ENCODE measurements at places on chromosomes 1 and 21.
A peak's percentile ranks its signal among the peaks of the same experiment; 100 is the strongest.

- DNase-seq = no peak
Measured at GRCh38 chr21:46065215-46065913, 32.5 kb upstream of the COL6A2 start.

- DNase-seq = no peak
Measured at GRCh38 chr1:8752411-8752810, 65.0 kb downstream of the RERE start.

- DNase-seq = no peak
Measured at GRCh38 chr21:19490481-19490880, 1086.9 kb upstream of the TMPRSS15 start.

- DNase-seq = no peak
Measured at GRCh38 chr1:102772831-102773230, 335.5 kb downstream of the COL11A1 start.

DNA sequence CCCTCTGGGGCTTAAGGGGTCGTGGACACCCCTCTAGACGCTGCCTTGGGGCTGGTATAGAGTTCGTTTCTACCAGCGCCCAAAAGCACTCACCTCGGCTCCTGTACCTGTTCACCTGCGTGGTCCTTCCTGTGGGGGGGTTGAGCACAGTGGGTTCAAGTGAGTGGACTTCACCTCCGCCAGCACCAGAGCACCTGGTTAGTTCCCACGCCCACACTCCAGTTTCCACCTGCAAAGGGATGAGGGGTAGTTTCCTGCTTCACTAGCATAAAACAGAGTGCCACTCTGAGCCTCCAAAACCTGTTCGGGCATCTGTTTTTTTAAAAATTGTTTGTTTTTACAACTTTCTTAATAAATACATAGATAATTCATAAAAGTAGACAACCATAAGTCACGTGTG, 64.5 kb upstream of the SIPA1L2 start:
- DNase-seq = no peak

GRCh38 chr21:41403331-41403730, 22.7 kb upstream of the MX1 start:
- no peak for DNase-seq

DNA sequence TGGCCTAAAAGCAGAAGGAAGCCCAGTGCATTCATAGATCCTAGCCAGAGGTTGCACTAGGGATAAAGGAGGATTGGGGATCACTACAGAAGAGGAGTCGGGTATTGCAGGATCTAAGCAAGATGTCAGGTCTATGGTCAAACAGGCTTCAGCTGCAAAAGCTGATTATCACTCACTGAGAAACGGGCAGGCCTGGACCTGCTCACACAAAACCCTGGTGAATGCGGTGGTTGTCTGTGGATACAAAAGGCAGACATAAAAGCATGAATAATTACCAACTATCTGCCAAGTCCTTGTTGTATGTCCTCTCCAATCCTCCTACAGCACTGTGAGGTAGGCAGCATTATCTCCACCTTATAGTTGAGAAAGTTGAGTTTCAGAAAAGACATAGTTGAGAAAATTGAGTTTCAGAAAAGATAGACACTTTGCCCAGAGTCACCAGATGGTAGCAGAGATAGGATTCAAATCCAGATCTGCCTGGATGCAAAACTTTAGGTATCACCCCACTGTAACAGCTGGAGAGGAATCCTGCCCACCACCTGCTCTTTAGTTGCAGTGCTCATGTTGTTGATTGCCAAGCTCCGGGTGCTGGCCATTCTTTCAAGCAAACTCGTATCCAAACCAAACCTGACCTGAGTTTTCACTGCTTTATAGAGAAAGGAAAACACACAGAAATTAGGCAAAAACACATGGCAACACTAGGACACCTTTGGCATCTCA, 49.6 kb upstream of the HOOK1 start:
- no peak for DNase-seq

GRCh38 chr1:182122913-182123260, 61.4 kb upstream of the ZNF648 start:
- DNase-seq = no peak

GRCh38 chr1:59967780-59968179, 41.2 kb upstream of the CYP2J2 start:
- DNase-seq = no peak

- no peak for DNase-seq
Measured at GRCh38 chr1:172162236-172162635, 258.2 kb upstream of the C1orf105 start.

DNA sequence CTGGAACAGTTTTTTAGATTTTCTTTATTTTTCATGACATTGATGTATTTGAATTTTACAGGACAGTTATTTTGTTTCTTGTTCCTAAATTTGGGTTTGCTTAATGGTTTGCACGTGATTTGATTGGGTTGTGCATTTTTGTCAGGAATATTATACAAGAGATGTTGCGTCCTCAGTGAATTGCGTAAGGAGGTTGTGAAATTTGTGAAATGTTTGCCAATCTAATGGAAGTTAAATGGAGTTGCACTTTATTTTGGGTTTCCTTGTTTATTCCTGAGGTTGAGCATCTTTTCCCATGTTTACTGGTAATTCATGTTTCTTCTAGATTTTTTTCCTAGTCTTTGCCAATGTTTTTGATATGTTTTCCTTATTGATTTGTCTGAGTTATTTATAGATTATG, 19.9 kb downstream of the ZNF648 start:
- DNase-seq = no peak

- no peak for DNase-seq
Measured at GRCh38 chr1:184933944-184934343, 40.4 kb downstream of the NIBAN1 start.

DNA sequence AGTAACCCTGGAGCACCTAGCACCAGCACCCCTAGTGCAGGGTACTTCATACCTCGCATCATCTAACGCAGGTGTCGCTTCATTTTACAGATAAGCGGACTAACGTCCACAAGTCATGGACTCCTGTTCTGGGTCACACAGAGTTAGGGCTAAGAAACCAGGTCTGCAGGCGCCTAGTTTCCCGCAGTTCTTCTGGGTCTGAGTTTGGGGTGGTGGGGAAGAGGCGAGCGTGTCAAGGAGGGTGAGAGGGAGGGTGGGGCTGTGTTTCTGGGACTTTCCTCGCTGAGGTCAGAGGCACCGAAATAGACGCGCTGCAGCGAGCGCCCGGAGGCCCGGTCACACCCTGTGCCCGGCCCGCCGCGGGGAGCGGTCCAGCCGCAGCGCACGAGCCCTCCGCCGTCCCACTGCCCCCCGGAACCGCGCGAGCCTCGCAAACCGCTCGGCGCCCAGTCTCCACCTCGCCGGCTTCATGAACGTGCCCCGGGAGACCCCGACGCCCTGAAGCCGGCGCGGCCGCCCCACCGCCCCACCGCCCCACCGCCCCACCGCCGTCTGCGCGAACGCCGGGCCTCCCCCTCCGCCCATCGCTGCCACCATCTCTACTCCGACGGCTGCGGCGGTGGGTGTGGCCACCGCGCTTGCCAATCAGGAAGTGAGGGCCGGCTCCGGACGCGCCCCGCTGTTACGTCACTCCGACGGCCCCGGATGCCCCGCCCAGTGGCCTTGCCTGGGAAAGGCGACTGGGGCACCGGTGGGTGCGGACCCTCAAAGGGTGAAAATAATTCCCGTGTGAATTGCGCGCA, 12.3 kb downstream of the IFI6 start:
- DNase-seq = peak; percentile 83

DNA sequence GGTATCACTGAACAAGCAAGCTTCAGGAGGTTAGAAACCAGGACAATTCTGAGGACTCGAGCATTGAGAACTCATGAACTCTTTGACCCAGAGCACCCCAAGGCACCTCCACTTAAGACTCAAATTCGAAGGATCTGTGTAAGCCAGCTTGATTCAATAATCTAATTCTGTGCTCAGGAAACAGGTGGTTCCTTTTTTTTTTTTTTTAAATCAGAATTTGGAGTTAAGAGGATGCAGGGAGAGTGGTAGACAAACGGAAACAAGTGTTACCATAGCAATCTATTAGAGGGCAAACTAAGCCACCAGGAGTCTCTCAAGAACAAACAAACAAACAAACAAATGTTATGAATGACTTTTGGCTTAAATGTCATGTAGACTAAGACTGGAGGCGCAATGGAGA, 53.8 kb upstream of the DPH5 start:
- DNase-seq = no peak

DNA sequence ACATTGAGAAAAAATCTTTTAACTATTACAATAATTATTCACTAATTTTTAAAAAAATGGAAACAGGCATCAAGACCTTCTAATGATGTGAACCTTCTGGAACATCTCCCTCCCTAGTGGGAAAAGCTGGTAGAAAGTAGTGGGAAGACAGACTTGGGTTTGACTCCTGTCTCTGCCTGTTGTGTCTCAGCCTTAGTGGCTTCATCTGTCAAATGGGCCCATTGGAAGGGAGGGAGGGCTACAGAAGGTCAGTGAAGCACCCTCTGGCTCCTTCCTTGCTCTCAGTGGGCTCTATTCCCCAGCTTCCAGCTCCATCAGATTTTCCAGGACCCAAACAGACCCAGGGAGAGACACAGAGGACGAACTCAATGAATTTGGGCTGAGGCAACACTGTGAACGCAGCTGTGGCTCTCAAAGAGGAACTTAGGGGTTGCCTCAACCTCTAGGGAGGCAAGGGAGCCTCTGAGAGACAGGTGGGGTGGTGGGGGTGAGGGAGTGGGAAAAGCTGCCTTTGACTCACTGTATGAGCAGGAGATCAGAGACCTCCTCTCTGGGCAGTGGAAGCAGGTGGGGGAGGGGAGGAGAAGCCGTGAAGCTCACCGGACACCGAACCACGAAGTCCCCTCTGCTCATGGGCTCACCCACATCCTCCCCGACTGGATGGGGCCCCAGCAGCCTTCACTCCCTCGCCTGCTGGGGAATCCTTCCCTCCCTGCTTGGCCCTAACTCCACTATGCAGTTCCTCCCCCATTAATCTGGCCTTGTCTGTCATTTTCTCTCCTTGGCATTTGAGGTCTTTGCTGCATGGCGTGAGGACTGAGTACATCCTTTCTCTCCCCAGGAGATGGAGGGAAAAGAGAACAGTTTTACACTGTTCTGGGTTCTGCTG, 4.5 kb downstream of the CNR2 start:
- DNase-seq = no peak

DNA sequence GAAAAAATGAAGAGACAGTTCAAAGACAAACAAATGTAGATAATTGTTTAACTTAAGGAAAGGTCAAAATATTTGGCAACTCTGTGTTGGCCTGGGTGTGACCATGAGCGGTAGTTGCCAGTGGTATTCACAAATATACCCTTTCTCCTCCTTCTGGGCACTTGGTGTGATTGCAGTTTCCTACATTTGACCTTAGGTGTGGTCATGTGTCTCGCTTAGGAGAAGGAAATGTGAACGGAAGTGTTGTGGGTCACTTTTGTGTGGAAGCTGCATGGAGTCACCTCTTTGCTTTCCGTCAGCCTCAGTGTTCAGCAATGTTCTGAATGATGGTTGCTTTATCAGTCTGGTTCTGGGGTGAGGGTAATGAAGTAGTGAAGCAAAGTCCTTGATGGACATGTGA, 3.4 kb upstream of the PCSK9 start:
- DNase-seq = no peak

GRCh38 chr21:46634966-46635323, 529 bp upstream of the PRMT2 start:
- DNase-seq = no peak

DNA sequence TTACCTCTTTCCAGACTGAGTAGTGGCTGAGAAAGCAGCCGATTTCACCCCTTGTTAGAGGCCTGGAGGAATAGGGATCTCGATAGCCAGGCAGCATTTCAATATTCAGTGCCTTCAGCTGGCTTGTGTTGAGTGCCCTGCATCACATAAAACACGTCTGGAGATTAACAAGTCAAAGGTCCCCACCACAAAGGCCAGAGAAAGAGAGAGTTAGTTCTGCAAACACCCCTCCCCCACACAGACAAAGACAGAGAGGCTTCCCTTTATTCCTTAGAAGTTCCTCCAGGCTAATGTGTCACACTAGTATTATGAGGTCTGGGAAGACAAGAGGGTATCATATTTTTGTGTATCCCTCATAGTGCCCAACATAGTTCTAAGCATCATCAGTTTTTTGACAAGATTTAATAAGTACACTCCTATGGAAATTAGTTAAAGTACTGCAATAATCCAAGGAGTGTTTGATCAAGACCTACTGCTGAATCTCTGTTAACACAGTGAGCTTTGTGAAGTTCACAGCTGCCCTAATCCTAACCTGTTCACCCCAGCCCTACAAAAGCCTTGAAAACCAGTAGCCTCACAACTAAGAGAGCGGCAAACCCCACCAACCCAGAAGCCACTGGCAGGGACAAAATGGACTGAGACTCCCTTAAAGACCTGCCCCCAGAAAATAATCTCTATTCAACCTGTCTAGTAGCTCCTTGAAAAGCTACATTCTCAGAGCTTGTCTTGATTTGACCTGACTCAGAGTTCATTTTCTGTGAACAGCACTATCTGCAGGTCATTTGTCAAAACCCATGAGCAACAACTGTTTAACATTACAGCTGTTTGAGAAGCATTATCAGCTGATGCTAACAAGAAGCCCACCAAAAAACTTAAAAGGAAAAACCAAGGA, 91.9 kb downstream of the COLGALT2 start:
- DNase-seq = no peak

DNA sequence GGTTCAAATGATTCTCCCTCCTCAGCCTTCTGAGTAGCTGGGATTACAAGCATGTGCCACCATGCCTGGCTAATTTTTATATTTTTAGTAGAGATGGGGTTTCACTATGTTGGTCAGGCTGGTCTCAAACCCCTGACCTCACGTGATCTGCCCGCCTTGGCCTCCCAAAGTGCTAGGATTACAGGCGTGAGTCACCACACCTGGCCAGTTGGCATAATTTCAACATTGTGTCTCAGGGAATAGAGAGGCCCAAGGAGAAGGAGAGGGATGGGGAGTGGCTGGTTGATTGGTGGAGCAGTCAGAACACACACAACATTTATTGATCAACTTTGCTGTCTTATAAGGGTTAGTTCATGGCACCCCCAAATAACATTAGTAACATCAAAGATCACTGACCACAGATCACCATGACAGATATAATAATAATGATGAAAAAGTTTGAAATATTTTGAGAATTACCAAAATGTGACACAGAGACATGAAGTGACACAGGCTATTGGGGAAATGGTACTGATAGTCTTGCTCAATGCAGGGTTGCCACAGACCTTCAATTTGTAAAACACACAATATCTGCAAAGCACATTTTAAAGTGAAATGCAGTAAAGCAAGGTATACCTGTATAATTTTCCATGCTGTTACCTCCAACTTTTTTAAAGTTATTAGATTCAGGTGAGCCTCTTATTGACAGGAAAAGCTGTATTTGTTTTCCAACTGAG, 15.8 kb upstream of the CYB5R1 start:
- DNase-seq = no peak
